ENCODE measurements at places on chromosomes 4 and X.

GRCh38 chr4:140127422-140127821 is 26.6 kb downstream of the MAML3 start:
- no peak overlapping the region for H3K27ac ChIP-seq
- DNase-seq, result no peak
- H3K36me3 ChIP-seq, result no peaks in the 10 kb centered on the region
- no peak overlapping the region for H3K4me3 ChIP-seq

DNA sequence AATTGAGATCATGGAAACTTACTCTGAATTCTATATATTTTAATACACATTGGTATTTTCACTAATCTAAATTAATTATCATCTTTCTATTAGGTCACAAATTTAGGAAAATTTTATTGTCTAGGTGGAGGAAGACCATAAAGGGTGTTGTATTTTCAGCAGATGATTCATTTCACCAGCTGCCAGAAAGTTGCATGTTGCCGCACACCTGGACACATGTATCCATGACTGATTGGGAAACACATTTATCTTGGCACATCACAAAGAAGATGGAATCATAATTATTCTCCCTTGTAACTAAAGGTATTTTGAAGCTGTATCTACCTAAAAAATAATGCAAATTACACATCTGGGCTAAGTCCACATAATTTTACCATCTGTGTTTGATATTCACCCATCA is 33.1 kb downstream of the SLC7A11 start:
- H3K4me3 ChIP-seq, result no peak overlapping the region
- H3K27ac ChIP-seq, result no peak overlapping the region
- DNase-seq, result no peak
- no peaks in the 10 kb centered on the region for H3K27me3 ChIP-seq
- peaks cover 10% of the 10 kb centered on the region for H3K4me1 ChIP-seq
- H3K36me3 ChIP-seq, result no peaks in the 10 kb centered on the region

GRCh38 chrX:16897445-16897844 is 27.3 kb upstream of the RBBP7 start:
- no peak overlapping the region for H3K4me3 ChIP-seq
- no peaks in the 10 kb centered on the region for H3K4me1 ChIP-seq
- no peak overlapping the region for H3K27ac ChIP-seq

DNA sequence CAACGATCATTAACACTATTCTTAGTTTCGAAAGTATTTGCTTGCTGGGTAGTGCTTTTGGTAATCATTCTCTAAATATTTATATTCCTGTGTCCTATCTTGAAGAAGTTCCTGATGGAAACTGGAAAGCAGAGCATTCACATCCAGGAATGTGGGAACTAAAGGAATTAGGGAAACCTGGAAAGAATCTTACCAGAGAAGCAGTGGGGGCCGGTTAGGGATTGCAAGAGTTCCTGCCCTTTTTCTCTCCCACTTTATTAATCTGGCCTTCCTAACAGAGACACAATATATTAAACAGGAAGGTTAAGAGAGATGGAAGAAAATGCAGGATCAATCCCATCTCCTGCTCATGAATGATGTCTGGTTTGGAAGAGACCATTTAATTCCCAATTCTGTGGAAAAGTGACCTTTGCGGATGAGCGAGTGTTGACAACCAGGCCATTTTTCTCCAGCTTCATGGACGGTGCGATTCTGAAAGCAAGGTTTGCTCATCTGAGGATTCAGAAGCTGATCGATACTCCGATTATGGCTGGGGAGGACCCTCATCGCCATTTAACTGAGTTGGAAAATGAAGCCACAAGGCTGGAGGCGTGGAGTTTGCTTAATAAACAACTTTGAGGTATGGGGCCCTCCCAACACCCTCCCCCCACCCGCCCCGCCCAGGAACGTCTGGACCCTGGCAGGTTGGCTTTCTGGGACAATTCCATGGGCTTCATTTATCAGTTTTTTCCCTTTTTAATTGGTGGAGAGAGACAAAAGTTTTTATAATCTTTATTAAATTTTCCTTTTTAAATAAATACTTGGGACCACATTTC is 52.3 kb downstream of the C4orf51 start:
- no peaks in the 10 kb centered on the region for H3K27me3 ChIP-seq
- DNase-seq, result no peak
- H3K27ac ChIP-seq, result peak overlapping the region; percentile 99
- peak overlapping the region; percentile 27 for H3K4me3 ChIP-seq

- DNase-seq, result no peak
- H3K27me3 ChIP-seq, result no peaks in the 10 kb centered on the region
- no peak overlapping the region for H3K4me3 ChIP-seq
- H3K36me3 ChIP-seq, result no peaks in the 10 kb centered on the region
- no peak overlapping the region for H3K27ac ChIP-seq
- H3K4me1 ChIP-seq, result peaks cover 6% of the 10 kb centered on the region
Measured at GRCh38 chr4:77692847-77693432, 87.3 kb downstream of the CXCL13 start.

- H3K4me3 ChIP-seq, result no peak overlapping the region
- H3K36me3 ChIP-seq, result no peaks in the 10 kb centered on the region
- DNase-seq, result peak; percentile 77
- peak overlapping the region; percentile 83 for H3K27ac ChIP-seq
Measured at GRCh38 chr4:53490965-53491622, 100.2 kb downstream of the LNX1 start.

GRCh38 chrX:54633641-54634040 is 103.6 kb downstream of the GNL3L start:
- H3K27me3 ChIP-seq, result no peaks in the 10 kb centered on the region
- H3K27ac ChIP-seq, result no peak overlapping the region
- H3K4me3 ChIP-seq, result no peak overlapping the region

- no peak overlapping the region for H3K27ac ChIP-seq
- DNase-seq, result no peak
- no peak overlapping the region for H3K4me3 ChIP-seq
- no peaks in the 10 kb centered on the region for H3K27me3 ChIP-seq
- no peaks in the 10 kb centered on the region for H3K36me3 ChIP-seq
Measured at GRCh38 chr4:14387647-14388046, 614.6 kb upstream of the CPEB2 start.

- no peaks in the 10 kb centered on the region for H3K4me1 ChIP-seq
- H3K27me3 ChIP-seq, result peaks cover 7% of the 10 kb centered on the region
- no peaks in the 10 kb centered on the region for H3K36me3 ChIP-seq
- no peak overlapping the region for H3K27ac ChIP-seq
- H3K4me3 ChIP-seq, result no peak overlapping the region
Measured at GRCh38 chrX:17656035-17656418, 81.3 kb upstream of the SCML1 start.

DNA sequence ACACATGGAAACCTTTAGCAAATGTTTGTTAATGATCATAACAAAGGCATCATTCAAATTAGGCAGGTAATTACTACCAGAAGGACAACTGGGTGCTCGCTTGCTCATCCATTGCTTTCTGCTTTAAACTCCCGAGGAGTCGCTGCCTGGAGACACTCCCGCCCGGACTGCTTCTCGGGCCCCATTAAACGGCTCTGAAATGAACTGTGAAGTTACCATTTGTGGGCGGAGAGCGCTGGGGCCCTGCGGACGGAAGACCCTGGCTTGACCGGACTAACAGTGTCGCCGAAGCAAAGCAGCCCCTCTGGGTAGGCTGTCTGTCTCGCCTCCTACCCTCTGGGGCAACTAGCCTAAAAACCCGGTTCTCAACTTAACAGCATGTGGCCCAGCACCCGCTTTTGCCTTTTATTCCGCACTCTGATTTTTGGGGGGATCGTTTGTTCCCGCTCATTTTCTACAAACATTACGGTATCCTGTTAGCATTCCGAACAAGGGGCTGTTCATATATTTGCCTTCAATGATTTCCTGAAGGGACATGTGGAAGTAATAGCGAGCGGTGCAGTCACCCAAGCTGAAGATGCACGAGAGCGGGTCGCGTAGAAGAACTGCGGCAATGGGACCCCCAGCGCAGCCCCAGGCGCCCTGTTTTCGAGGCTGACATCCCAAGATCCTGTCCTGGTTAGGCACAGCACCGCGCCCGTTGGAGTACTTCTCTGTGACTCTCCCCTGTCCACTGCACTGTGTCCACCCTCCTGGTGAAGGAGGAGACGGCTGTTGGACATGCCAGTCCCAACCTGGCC is 1.6 kb upstream of the PDGFRA start:
- H3K4me1 ChIP-seq, result peaks cover 19% of the 10 kb centered on the region
- DNase-seq, result peak; percentile 60
- H3K36me3 ChIP-seq, result no peaks in the 10 kb centered on the region
- H3K27me3 ChIP-seq, result peaks cover 49% of the 10 kb centered on the region
- peak overlapping the region; percentile 77 for H3K4me3 ChIP-seq
- H3K27ac ChIP-seq, result peak overlapping the region; percentile 96

- no peak overlapping the region for H3K27ac ChIP-seq
- no peak for DNase-seq
- H3K4me3 ChIP-seq, result no peak overlapping the region
- no peaks in the 10 kb centered on the region for H3K36me3 ChIP-seq
- no peaks in the 10 kb centered on the region for H3K4me1 ChIP-seq
Measured at GRCh38 chrX:119208401-119209057, 27.6 kb upstream of the PGRMC1 start.

GRCh38 chrX:150897421-150898320 is 797 bp downstream of the CD99L2 start:
- H3K27me3 ChIP-seq, result no peaks in the 10 kb centered on the region
- H3K36me3 ChIP-seq, result no peaks in the 10 kb centered on the region
- peaks cover 3% of the 10 kb centered on the region for H3K4me1 ChIP-seq
- peak; percentile 58 for DNase-seq
- peak overlapping the region; percentile 9 for H3K4me3 ChIP-seq

DNA sequence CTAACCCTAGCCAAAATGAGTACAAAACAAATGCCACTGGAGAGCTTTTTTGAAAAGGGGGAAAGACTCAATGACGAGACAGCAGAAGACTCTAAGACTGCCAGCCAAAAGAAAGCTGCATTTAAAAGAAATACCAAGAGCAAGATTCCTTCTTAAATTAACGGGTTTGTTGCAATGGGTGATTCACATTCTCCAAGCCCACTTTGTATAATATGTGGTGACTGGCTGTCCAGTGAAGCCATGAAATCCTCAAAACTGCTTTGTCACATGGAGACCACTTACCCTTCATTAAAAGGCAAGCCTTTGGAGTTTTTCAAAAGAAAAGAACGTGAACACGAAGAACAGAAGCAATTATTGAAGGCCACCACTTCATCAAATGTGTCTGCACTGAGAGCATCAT is 68.2 kb downstream of the MRPL1 start:
- no peak for DNase-seq
- H3K4me3 ChIP-seq, result no peak overlapping the region
- no peaks in the 10 kb centered on the region for H3K36me3 ChIP-seq
- no peaks in the 10 kb centered on the region for H3K27me3 ChIP-seq

GRCh38 chr4:156298230-156298629 is 344.6 kb upstream of the CTSO start:
- no peaks in the 10 kb centered on the region for H3K27me3 ChIP-seq
- H3K4me3 ChIP-seq, result no peak overlapping the region
- H3K36me3 ChIP-seq, result no peaks in the 10 kb centered on the region
- DNase-seq, result peak; percentile 34

DNA sequence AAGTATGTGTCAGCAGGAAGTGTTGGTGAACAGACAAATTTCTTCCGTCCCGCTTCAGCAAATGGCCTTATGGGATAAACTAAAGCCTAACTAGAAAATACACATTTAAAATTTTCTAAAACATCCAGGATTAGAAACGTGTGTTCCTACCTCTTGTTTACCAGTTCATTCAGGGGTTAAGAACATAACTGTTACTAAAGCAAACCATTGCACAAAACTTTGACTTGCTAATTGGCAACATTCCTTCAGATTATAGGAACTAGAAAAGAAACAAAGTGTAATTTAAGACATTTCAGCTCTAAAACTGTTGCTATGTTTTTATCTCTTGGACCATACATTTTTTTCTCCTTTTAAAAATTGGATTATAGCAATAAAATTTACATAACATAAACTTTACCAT is 39.5 kb upstream of the CXCL13 start:
- H3K27me3 ChIP-seq, result no peaks in the 10 kb centered on the region
- no peak overlapping the region for H3K4me3 ChIP-seq
- peak overlapping the region; percentile 38 for H3K27ac ChIP-seq
- peaks cover 6% of the 10 kb centered on the region for H3K4me1 ChIP-seq

DNA sequence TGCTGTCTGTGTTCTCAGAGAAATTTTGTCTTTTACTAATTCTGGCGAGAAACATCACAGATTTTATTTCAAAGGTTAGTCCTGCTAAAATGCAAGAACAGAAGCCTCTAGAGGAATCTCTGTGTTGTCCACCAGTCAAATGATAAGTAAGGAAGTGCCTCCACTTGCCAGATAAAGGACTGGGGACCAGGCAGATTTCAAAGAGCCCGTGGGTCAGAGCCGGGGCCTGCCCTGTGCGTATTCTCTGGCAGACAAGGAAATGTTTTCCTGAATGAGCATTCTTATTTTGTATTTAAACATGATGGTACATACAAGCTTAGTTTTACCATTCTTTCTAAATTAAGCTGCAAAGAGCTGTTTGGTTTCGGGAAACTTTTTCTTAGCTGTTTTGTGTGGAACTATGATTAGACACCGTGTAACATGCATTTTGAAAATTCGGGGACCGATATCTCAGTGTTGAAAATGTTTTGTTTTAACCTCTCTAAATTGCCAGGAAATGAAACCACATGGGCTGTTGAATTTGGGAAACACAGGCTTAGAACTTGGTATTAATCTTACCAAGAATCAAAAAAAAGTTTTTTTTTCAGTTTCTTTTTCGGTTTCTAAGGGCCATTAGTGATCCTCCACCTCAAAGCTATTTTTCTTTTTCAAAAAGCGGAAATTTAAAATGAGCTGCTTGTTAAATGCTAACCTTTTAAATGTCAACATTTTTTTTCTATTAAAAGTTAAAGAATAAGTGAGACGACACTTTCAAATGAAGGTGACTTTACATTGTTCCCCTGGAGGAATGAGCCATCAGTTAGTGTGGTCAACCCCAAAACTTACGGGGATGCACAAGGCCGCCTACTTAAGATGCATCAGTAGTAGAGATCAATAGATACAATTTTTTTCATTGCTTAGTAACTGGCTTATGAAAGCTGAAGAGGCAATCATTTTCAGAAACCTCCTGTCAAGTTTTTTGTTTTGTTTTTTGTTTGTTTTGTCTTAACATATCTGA is 89.6 kb upstream of the MTM1 start:
- H3K27me3 ChIP-seq, result no peaks in the 10 kb centered on the region
- no peak overlapping the region for H3K27ac ChIP-seq
- DNase-seq, result no peak
- H3K4me3 ChIP-seq, result no peak overlapping the region
- H3K4me1 ChIP-seq, result no peaks in the 10 kb centered on the region
- H3K36me3 ChIP-seq, result no peaks in the 10 kb centered on the region

DNA sequence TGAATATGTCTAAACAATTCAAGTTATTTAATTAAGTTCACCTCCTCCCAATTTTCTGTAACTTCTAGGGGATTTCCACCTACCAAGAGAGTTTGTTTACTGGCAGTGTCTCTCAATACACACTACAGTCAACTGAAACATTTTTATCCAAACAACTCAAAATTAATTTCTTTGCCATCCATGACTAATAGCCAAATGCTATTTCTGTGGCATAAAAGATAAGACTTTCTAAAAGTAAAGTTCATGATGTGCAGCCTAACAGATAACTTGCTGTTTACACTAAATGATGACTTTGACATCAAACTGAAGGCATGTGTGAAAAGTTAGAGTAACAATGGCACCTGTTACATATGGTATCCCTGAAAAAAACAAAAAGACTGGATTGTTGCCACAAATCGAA is 7.3 kb downstream of the TAB3 start:
- DNase-seq, result no peak
- H3K4me3 ChIP-seq, result no peak overlapping the region
- H3K36me3 ChIP-seq, result no peaks in the 10 kb centered on the region
- no peak overlapping the region for H3K27ac ChIP-seq
- H3K4me1 ChIP-seq, result peaks cover 8% of the 10 kb centered on the region
- H3K27me3 ChIP-seq, result no peaks in the 10 kb centered on the region

- no peak overlapping the region for H3K4me3 ChIP-seq
- no peak for DNase-seq
- no peaks in the 10 kb centered on the region for H3K4me1 ChIP-seq
- no peaks in the 10 kb centered on the region for H3K36me3 ChIP-seq
Measured at GRCh38 chr4:28788929-28789490, 1928.4 kb downstream of the STIM2 start.

GRCh38 chrX:16187024-16187760 is 19.9 kb downstream of the MAGEB17 start:
- H3K4me3 ChIP-seq, result no peak overlapping the region
- H3K27ac ChIP-seq, result no peak overlapping the region
- DNase-seq, result no peak
